ENCODE measurements at places on chromosomes 7 and 10. TPM values are rescaled to one million over a fixed set of nuclear protein-coding genes. Genes with fewer than 3 reads are reported as not detected.

The PRR15 gene
- 2.9 TPM for total RNA-seq

- H3K27me3 ChIP-seq = peaks cover 2% of the 10 kb centered on the region
- no peak overlapping the region for H3K4me3 ChIP-seq
- no peak overlapping the region for H3K27ac ChIP-seq
- H3K36me3 ChIP-seq = no peaks in the 10 kb centered on the region
These were observed 93.0 kb upstream of the SLC25A13 start for GRCh38 chr7:96414931-96415292.

DNA sequence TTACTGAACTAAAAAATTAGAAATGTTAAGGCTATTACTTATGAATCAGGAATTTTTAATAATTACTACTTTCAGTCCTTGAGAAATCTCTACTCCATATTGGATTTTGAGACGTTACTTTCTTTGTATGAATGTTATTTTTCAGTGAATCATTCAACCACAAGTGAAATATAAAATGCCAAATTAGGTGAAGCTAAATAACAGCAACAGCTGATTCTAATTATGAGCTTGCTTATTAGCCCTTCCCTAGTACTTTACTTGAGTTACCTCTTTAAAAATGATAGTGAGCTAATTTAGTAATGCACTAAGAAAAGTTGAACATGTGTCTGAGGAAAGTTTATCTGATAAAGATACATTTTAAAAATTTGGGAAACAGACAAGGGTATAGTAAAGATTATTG is 51.4 kb downstream of the PCGF5 start:
- H3K36me3 ChIP-seq = no peaks in the 10 kb centered on the region
- H3K4me3 ChIP-seq = no peak overlapping the region
- peaks cover 4% of the 10 kb centered on the region for H3K27me3 ChIP-seq

The KIAA1549 gene
- total RNA-seq = 10.8 TPM

The OR2A5 gene
- not detected for total RNA-seq

- DNase-seq = no peak
- H3K27me3 ChIP-seq = peaks cover 4% of the 10 kb centered on the region
- H3K27ac ChIP-seq = no peak overlapping the region
- H3K36me3 ChIP-seq = no peaks in the 10 kb centered on the region
- no peak overlapping the region for H3K4me3 ChIP-seq
These were observed 59.1 kb upstream of the SMNDC1 start for GRCh38 chr10:110363572-110364411.

The OTUD1 gene
- total RNA-seq = 11.9 TPM

GRCh38 chr7:32204361-32205018 is 134.3 kb upstream of the PDE1C start:
- peak; percentile 69 for DNase-seq
- peaks cover 2% of the 10 kb centered on the region for H3K27me3 ChIP-seq
- H3K4me1 ChIP-seq = no peaks in the 10 kb centered on the region
- no peaks in the 10 kb centered on the region for H3K36me3 ChIP-seq
- H3K27ac ChIP-seq = no peak overlapping the region
- no peak overlapping the region for H3K4me3 ChIP-seq

DNA sequence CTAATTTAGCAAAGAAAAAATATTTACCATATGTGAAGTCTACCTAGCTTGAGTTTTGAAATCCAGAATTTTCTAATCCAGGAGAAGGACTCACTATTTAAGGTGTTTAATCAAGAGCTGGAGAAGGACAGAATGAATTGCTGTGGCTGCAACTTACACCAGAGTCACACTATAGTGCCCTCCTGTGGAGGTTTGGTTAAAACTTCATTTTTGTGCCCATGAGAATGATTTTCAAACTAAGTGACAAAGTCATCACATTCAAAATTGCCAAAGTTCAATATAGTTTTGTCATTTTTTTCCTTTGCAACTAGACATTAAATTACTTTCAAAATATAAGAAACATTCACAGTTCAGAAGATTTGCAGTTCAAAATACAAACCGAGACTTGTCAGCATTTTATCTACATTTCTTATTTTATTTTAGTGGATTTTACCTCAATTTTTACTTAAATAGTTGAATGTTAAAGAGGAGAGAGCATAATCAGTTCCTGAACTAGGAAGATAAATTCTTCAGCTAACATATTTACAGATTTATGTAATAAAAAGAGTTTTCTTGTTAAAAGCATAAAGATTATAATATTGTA is 70.7 kb downstream of the CABCOCO1 start:
- no peak overlapping the region for H3K27ac ChIP-seq
- H3K27me3 ChIP-seq = no peaks in the 10 kb centered on the region
- H3K4me3 ChIP-seq = no peak overlapping the region
- peak; percentile 41 for DNase-seq
- peaks cover 10% of the 10 kb centered on the region for H3K4me1 ChIP-seq
- no peaks in the 10 kb centered on the region for H3K36me3 ChIP-seq

All from endothelial cell (in vitro differentiated cells).